ENCODE measurements at places on chromosomes 1 and 21.

- DNase-seq = no peak
Measured at GRCh38 chr1:248822148-248823032, 3.3 kb downstream of the SH3BP5L start.

DNA sequence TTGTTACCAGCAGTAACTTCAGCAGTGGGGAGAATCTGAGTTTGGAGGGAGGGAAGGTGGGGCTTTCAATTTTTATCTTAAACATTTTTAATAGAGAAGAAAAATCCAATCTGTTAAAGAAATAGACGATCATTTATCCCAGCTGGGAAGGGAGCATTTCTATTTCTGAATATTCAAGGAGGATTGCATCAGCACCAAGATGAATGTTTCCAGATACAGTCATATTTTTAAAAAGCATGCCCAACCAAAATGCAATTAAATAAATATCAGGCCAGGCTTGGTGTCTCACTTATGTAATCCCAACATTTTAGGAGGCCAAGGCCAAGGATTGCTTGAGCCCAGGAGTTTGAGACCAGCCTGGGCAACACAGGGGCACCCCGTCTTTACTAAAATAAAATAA, 1.7 kb upstream of the ATP1A4 start:
- no peak for DNase-seq

GRCh38 chr1:234123867-234124266, 219.4 kb downstream of the SLC35F3 start:
- DNase-seq = no peak

GRCh38 chr1:10891091-10891490, 94.6 kb upstream of the CASZ1 start:
- DNase-seq = no peak

GRCh38 chr21:45404730-45405270, at the start of gene COL18A1:
Gene COL18A1 (plus strand): TSS chr21:45405165. CDS start chr21:45405231, 66 bp downstream.
- DNase-seq = no peak

- no peak for DNase-seq
Measured at GRCh38 chr1:1033731-1034438, 14.0 kb downstream of the AGRN start.

- DNase-seq = no peak
Measured at GRCh38 chr1:41882068-41882477, 36.6 kb downstream of the HIVEP3 start.

- DNase-seq = no peak
Measured at GRCh38 chr1:44780583-44781121, 5.3 kb downstream of the RPS8 start.

DNA sequence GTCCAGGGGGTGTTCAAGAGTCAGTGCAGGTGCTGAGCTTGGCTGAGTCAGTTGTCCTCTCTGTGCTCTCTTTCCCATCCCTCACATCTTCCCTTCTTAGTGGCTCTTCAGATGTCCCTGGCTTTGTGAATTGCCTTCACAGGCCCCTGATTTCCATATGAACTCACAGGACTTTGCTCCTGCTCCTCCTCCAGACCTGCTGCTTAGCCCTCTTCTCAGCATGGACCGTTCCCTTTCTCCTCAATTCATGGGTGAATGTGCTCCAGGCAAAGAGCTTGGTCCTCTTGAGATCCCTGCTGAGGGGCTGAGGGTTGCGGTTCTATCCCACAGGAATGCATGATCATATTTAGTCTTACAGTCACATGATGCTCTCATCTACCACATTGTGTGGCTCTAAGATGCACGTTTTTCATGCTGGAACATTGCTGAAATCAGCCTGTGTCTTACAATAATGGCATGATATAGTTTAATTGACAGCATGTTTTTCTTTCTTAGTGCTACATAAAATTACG, 30.5 kb downstream of the CACNA1E start:
- DNase-seq = no peak

GRCh38 chr1:40748841-40749718, 34.5 kb upstream of the KCNQ4 start:
- DNase-seq = no peak

- peak; percentile 21 for DNase-seq
Measured at GRCh38 chr1:36829066-36829465, 205.2 kb downstream of the GRIK3 start.

- no peak for DNase-seq
Measured at GRCh38 chr1:230069796-230070195, 2.8 kb downstream of the GALNT2 start.

- DNase-seq = no peak
Measured at GRCh38 chr1:85656948-85657347, 51.3 kb downstream of the ZNHIT6 start.

GRCh38 chr1:97610748-97611147, 310.1 kb downstream of the DPYD start:
- no peak for DNase-seq

DNA sequence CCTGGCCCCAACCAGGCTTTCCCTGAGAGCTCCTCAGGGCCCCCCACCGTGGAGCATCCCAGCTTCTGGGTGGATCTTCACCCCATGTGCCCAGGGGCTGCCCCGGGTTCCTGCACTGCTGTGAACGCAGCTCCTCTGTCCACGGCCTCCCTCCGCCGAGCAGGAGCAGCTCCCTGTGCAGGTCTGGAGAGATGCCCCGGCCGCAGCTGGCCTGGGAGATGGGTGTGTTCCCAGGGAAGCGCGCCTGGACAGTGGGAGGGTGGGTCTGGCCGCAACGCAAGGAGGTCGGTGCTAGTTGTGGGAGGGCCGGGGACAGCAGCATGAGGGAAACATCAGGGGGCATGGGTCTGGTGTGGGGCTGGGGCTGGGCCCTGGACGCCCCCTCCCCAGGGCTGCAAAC, 71.3 kb downstream of the MORN1 start:
- DNase-seq = no peak

- no peak for DNase-seq
Measured at GRCh38 chr1:199279067-199279466, 640.2 kb downstream of the PTPRC start.

GRCh38 chr1:177858332-177858821, 111.5 kb downstream of the SEC16B start:
- DNase-seq = no peak

- DNase-seq = no peak
Measured at GRCh38 chr1:54273795-54274163, 73.8 kb downstream of the MRPL37 start.

DNA sequence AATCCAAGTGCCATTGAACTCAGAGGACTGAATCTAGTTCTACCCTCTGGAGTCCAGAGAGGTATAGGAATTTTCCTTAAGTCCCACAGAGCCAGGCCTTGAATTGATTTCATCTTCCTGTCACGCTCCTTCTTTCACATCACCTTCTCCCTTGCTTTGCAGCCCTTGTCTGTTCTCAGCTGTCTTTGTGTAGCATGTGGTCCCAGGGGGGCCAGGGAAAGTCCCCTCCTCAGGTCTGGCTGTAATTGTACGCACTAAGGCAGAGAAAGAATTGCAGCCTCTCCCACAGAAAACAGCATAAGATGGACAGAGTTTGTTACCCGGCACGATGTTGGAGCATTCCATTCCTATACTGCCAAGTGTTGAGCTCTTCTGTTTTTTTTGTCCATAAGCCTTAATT, 153.6 kb downstream of the FAM78B start:
- no peak for DNase-seq

DNA sequence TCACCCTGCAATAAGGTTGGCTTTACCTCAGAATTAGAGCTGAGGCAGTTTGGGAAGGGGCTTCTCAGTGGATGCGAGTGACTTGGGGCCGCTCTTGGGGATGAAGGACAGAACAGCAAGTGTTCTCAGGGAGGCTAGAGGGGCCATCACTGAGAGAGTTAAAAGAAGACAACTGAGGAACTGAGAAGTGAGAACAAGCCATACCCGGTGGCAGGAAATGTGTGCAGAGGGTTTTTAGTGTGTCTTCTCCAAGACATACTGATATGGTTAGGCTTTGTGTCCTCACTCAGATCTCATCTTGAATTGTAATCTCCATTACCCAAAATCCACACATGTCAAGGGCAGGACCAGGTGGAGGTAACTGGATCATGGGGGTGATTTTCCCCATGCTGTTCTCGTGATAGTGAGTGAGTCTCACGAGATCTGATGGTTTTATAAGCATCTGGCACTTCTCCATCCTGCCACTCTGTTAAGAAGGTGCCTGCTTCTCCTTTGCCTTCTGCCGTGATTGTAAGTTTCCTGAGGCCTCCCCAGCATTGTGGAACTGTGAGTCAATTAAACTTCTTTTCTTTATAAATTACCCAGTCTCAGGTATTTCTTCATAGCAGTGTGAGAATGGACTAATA, 75.8 kb downstream of the PCBP3 start:
- no peak for DNase-seq

DNA sequence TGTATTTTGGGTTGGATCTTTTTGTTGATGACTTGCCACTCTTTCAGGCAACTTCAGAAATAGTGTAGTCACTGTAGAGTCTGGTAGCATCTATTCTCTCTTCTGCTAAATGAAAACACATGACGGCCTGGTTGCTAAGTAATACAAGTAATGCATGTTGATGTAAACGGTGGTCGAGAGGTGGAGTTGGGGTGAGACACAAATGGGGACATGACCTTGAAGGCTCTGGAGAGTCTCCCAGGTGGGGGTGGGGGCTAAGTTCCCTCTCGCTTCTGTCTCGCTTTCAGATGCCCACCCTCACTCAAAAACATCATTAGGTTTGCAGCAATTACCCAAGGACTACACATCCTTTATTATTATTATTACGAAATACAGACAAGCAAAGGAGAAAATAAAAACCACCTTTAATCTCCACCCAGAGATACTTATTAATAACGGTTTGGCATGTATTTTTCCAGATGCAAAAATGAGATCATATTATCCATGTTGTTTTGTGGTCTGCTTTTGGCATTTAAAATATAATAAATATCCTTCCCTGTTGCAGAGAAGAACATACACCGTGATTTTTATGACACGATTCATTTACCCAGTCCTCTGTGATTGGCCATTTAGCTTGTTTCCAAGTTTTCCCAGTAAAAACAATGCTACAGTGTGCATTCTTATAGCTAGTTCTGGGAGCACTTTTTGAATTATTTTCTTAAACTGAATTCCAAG, 138.1 kb downstream of the MIS18A start:
- no peak for DNase-seq

GRCh38 chr1:40926441-40926840, 53.1 kb upstream of the CTPS1 start:
- DNase-seq = no peak

- DNase-seq = peak; percentile 78
Measured at GRCh38 chr1:54547601-54548388, at the start of gene ACOT11. Gene ACOT11 (plus strand): TSS chr1:54548228. CDS start chr1:54548310, 82 bp downstream.

DNA sequence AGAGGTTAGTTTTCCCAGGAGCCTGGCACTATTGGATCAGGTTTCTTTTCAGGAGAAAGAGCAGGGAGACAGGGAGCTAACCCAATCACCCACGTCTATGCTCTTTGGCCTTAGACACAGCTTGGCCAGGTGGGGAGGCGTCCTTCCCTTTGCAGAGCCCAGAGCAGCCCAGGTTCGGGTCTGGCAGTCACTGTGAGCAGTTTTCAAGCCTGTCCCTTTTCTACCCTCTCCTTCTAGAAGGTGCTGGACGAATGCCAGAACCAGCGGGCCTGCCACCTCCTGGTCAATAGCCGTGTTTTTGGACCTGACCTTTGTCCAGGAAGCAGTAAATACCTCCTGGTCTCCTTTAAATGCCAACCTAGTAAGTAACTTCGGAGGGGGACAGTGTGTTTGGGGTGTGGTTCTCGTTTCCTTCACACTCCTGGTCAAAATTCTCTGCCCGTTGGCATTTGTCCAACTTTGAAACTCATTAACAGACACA, 44.9 kb downstream of the EVA1C start:
- no peak for DNase-seq
